Upper lobe of right lung (tissue), 1 donor: ENCODE measurements at places on chromosomes 2 and 18. TPM values are rescaled to one million over a fixed set of nuclear protein-coding genes. Genes with fewer than 3 reads are reported as not detected.
A peak's percentile ranks its signal among the peaks of the same experiment; 100 is the strongest.

- peak; percentile 73 for DNase-seq
Observed at GRCh38 chr18:23071285-23071684, 64.0 kb upstream of the CABLES1 start.

- DNase-seq = no peak
Observed at GRCh38 chr2:10901160-10901939, 10.4 kb upstream of the KCNF1 start.

- no peak for DNase-seq
Observed at GRCh38 chr2:26074676-26075075, 40.8 kb downstream of the RAB10 start.

GRCh38 chr2:5501807-5502206, 190.4 kb upstream of the SOX11 start:
- no peak for DNase-seq

DNA sequence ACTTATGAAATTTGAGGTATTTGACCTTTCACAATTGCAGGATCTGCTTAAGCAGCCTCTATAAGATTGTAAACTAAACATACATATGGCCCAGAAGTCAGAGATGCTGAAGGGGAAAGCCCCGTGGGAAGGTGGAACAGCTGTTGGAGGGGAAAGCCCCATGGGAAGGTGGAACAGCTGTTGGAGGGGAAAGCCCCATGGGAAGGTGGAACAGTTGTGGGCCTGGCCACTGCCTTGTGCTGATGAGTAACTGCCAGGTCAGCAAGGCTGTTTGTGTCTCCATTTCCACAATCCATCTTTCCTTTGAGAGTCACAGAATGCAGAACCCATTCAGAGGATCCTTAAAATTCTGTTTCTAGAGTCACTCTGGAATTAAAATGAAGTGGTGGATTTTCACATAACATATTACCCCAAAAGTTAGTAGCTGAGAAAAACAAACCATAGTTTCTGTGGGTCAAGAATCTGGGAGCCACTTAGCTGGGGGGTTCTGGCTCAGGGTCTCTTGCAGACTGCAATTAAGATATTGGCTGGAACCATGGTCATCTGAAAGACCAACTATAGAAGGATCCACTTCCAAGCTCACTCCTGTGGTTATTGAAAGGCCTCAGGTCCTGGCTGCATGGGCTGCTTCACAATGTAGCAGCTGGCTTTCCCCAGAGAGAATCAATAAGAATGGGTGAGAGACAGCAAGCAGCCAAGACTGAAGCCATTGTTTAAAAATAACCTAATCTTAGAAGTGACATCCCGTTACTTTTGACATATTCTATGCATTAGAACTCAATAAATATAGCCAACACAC, 86.6 kb upstream of the CAVIN2 start:
- DNase-seq = no peak

DNA sequence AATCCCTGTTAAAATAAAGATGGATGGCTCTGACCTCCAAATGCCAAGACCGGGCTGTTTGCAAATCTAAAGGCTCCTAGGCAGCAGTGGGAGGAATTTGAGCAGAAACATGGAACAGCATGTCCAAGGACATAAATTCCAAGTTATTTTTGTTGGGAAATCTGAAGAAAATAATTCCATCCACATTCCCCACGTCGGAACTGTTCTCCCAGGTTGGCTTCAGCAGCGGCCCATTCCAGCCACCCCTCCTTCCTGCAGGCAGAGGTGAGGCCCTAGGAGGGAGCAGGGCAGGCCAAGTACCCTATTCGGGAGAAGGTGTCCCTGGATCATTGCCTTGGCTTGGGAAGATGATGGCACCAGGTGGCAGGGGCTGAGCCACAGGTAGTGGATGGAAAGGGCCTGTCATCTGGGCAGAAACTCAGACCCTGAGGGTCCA, 117.1 kb downstream of the CAPN13 start:
- no peak for DNase-seq

Gene ITGA6
- total RNA-seq = 73.0 TPM

- no peak for DNase-seq
Observed at GRCh38 chr2:149399934-149400615, 69.7 kb downstream of the LYPD6 start.

DNA sequence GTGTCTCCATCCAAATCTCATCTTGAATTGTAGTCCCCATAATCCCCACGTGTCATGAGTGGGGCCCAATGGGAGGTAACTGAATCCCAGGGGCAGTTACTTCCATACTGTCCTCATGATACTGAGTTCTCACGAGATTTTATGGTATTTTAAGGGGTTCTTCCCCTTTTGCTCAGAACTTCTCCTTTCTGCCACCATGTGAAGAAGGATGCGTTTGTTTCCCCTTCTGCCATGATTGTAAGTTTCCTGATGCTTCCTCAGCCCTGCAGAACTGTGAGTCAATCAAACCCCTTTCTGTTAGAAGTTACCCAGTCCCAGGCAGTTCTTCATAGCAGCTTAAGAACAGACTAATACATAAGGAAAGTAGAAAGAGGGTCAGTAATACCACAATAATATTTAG, 480.4 kb downstream of the KCNJ3 start:
- DNase-seq = no peak

GRCh38 chr2:218270721-218271486, 585 bp downstream of the PNKD start:
- DNase-seq = no peak

Gene ZSWIM2
- not detected for total RNA-seq

DNA sequence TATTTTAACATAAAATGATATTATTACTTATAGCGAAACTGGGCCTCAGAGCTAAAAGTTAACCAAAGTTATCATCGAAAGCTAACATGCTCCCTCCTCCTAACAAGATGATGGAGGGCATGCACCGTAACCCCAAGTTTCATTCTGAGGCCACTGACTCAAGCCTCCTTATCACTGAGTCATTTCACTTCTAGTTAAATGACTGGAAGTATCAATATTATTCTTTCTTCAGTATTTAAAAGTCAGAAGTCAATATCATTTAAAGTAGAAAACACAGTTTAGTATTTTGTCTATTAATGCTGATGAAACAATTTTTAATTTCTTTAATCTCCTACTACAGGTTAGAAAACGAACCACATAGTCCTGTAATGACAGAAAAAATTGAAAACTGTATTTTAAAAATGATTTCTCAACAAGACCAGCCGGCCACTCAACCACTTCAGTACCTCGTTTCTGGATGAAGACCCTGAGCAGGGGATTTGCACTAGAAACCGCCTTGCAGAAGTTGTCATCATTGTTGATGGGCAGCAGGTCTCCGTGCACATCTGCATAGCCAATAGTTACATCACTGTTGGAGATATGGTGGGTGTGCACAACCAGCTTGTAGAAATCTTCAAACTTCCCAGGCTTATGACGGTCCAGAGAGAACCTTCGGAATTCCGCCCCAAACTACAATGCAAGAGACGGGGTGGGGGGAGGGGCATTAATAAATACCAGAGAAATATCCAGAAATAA, 44.9 kb downstream of the PARD6G start:
- DNase-seq = no peak

Gene RGPD4
- 0.23 TPM for total RNA-seq

- no peak for DNase-seq
Observed at GRCh38 chr2:73963385-73964120, 21.2 kb upstream of the TET3 start.

DNA sequence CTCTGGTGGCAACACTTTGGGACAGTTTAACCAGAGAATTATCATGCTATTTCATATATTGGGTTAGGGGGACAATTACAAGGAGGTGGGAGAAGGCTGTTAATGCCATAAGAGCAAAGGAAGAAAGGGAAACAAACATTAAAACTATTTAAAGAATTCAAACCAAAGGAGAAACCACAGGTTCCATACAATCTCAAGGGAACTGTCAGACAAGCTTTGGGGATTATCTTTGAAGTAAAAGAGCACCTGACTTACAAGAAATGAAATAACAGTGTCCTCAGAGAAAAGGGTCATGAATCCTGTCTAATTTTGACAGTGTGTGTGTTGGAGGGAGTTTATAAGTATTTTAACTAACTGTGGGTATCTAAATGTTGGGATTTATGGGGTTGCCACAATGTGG, 44.4 kb downstream of the CERS6 start:
- DNase-seq = no peak

Gene SERPINB13
- not detected for total RNA-seq

GRCh38 chr2:84958135-84959059, 12.6 kb upstream of the KCMF1 start:
- DNase-seq = peak; percentile 67

DNA sequence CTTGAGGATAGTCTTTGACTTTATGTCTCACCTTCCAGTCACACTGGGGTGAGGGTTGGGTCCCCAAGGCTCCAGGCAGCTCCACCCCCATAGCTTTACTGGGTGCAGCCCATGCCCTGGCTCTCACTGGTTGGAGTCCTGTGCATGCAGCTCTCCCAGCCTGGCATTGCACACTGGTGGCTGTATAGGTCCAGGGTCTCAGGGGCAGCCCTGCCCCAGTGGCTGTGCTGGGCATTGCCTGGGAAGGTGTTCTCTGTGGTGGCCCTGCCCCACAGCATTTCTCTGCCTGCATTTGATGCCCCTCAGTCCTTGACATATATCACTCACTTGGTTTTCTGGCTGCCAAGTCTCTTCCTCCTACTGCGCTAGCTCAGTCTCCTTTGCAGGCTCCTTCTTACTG, 21.2 kb downstream of the MPHOSPH10 start:
- DNase-seq = no peak

- no peak for DNase-seq
Observed at GRCh38 chr2:139142252-139142880, 362.2 kb upstream of the NXPH2 start.
